ENCODE measurements at places on chromosomes 1 and 21.

- DNase-seq, result no peak
Measured at GRCh38 chr1:233031521-233031920, 81.1 kb downstream of the NTPCR start.

GRCh38 chr1:183932412-183932811 lies 105.1 kb downstream of the COLGALT2 start:
- DNase-seq, result no peak

DNA sequence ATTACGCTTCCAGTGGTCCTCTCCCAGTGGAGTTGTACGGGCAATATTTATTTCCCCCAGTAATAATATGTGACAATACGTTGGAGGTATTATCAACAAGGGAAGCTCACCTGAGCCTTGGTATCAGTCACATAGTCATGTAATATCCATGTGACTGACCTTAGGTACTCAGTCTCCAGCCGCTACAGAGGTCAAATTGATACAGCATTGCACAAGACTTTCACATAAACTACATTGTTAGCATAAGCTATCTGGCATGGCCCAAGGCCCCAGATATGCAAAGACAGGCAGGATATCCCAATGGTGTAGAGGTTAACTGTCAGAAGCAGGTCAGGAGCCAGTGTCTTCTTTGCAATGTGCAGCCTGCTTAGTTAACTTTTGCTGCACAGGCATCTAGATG lies 15.3 kb upstream of the CHIT1 start:
- no peak for DNase-seq

- DNase-seq, result no peak
Measured at GRCh38 chr1:60558236-60558635, 484.7 kb upstream of the C1orf87 start.

GRCh38 chr1:18603212-18603852 lies 27.3 kb upstream of the PAX7 start:
- no peak for DNase-seq

- DNase-seq, result no peak
Measured at GRCh38 chr21:31945546-31945945, 72.7 kb downstream of the HUNK start.

DNA sequence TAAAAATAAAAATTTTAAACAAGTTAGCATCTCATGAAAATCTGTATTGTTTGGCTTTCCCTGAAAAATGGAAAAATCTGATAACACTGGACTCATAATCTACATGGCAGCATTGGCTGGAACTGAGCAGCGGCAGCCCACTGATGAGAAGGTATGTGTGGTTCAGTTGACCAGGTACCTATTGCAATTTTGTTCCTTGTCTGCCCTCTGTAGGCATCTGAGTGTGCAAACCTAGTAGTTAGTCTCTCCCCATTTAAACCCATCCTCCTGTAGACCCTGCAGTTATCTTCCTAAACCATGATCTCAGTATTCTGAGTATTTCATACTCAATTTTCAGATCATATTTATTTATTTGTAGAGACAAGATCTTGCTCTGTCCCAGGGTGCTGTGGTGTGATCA lies 59.4 kb upstream of the SERBP1 start:
- no peak for DNase-seq

GRCh38 chr1:115423776-115424175 lies 85.7 kb upstream of the NGF start:
- no peak for DNase-seq

GRCh38 chr1:205604825-205605505 lies 26.8 kb downstream of the ELK4 start:
- DNase-seq, result no peak

DNA sequence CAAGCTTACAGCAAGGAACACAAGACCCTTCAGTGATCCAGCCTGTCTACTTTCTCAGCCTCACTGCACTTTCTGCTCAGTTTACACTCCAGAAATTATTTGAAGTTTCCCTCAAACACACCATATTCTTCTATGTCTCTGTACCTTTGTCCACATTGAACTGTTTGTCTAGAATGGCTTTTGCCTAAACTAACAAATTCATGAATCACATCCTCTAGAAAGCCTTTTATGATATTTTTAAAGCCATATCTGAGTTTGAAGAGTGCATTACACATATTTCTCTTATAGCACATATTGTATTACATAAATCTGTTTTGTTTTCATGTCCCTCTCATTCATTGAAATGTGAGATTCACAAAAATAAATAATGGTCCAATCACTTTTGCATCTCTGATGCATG lies 446.0 kb upstream of the ZRANB2 start:
- DNase-seq, result no peak

GRCh38 chr1:156945881-156946661 lies 25.6 kb downstream of the LRRC71 start:
- DNase-seq, result no peak

GRCh38 chr1:53636621-53637171 lies 102.3 kb downstream of the GLIS1 start:
- no peak for DNase-seq

DNA sequence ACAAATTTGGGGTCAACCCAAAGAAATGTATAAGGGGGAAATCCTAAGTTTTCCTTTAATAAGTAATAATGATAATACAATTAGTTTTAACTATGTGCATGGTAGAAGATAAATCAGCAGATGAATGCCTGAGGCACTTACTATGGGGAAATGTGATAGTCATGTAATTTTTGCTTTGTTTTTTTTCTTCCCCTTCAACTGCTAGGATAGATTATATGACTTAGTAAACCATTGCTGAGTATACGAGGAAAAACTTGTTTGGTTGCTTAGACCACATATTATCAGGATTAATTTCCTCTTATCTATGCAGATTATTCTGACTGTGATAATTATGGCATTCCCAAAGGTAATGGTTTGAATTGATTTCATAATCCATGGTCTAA lies 181.1 kb downstream of the TGFB2 start:
- no peak for DNase-seq

DNA sequence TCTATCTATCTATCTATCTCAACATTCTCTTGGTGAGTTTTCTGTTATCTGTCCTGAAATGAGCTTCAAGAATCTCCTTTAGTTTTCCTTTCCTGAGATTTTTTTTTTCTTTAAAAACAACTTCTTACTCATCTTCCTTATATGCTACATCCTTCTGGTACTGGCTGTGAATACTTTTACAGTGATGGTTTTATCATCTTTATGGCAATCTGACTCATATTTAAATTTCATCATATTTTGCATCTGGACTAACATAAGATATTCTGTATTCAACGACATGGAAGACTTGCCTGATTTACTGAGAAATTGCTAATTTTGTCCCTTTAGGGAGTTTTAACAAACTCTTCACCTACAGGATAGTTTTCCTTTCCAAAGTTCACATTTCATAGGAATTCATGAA lies 33.0 kb downstream of the PDE4B start:
- no peak for DNase-seq

GRCh38 chr1:153447498-153448170 lies 12.8 kb downstream of the S100A7 start:
- DNase-seq, result no peak

- no peak for DNase-seq
Measured at GRCh38 chr1:177010211-177010825, 154.2 kb downstream of the ASTN1 start.

- no peak for DNase-seq
Measured at GRCh38 chr1:42463921-42464320, 835 bp downstream of the CCDC30 start.

- DNase-seq, result no peak
Measured at GRCh38 chr1:8013399-8013798, 12.7 kb downstream of the ERRFI1 start.

GRCh38 chr1:30990591-30990990 lies 74.9 kb downstream of the PUM1 start:
- DNase-seq, result no peak

DNA sequence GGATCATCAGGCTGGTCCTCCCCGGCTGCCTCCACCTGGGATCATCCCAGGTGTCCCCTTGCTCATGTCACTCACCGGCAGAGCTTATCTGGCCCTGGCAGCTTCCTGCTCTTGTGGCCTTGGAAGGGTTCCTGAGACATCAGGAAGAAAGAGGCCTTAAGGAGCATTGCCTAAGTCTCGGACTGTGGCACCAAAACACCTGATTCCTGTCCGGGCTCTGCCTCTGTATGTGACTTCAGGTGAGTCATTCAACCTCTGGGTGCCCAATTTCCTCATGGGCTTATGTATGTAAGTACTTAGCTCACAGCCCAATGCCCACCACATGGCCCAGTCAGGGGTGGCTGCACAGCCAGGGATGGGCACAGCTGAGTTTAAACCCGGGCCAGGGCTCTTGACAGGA lies 255.9 kb upstream of the VAMP3 start:
- DNase-seq, result no peak

GRCh38 chr1:156413391-156414246 lies 44.6 kb downstream of the RHBG start:
- no peak for DNase-seq

GRCh38 chr21:37374027-37374426 lies 7.5 kb downstream of the DYRK1A start:
- DNase-seq, result no peak

GRCh38 chr1:205976708-205977401 lies 26.3 kb downstream of the RAB7B start:
- no peak for DNase-seq

GRCh38 chr1:235077571-235078479 lies 50.8 kb downstream of the TOMM20 start:
- peak; percentile 52 for DNase-seq

- no peak for DNase-seq
Measured at GRCh38 chr1:114345930-114346479, 165.0 kb downstream of the TRIM33 start.

- DNase-seq, result no peak
Measured at GRCh38 chr1:10630661-10631120, 155.9 kb downstream of the PEX14 start.

GRCh38 chr1:31412732-31413404 lies at the start of gene SERINC2:
SERINC2 (plus strand) TSS chr1:31413213; CDS start chr1:31413266, 53 bp downstream.
- DNase-seq, result no peak

- DNase-seq, result no peak
Measured at GRCh38 chr1:224683936-224684335, 67.8 kb downstream of the CNIH3 start.

GRCh38 chr1:212971312-212971711 lies 21.0 kb downstream of the VASH2 start:
- no peak for DNase-seq
